ENCODE measurements at places on chromosomes 11 and 22.

- DNase-seq: no peak
Measured at GRCh38 chr11:19173964-19174638, 27.7 kb downstream of the CSRP3 start.

GRCh38 chr11:118547132-118547531 is 16.1 kb downstream of the TMEM25 start:
- no peak for DNase-seq

DNA sequence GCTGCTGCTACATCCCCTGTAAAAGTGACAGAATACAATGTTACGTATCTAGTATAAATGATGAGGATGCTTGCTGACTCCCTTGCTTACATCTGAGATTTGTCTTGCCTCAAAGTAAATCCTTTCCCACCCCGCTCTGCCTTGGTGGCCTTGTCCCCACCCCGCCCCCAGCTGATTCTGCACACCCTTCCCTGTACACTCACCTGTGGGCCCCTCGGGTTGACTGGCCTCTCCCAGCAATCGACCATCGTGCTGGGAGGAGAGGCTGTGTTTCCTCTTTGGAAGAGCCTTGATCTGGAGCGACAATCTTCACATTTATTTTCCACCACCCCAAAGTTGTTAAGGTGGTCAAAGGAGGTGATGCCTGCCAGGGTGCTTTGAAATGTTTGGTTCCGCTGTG is 249.4 kb downstream of the TBC1D22A start:
- no peak for DNase-seq

GRCh38 chr22:37330200-37331033 is 48.1 kb downstream of the CYTH4 start:
- peak; percentile 41 for DNase-seq

DNA sequence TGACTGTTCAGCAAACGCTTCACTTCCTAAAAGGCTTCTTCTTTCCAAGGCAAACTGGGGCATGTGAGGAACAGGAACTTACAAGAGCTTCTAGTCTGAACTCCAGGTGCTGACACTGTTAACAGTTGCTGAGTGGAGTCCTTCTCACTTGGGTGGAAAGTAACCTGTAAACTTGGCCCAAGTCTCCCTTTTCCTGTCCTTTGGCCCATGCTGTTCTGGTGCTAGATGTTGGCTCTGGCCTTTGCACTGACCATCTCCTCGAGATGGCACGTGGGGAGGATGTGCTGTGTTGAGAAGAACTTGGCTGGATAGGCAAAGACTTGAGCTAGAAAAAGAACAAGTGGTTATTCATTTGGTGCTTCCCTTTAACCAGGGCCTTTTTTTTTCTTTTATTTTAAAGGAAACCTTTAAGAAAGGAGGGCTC is 53.6 kb downstream of the PTPRJ start:
- DNase-seq: no peak

GRCh38 chr11:20881328-20882079 is 212.1 kb downstream of the NELL1 start:
- no peak for DNase-seq

- DNase-seq: no peak
Measured at GRCh38 chr22:35842519-35842913, 124.8 kb downstream of the APOL5 start.

- DNase-seq: no peak
Measured at GRCh38 chr11:64875369-64876228, 2.8 kb downstream of the EHD1 start.

GRCh38 chr11:128664317-128664716 is 29.6 kb upstream of the FLI1 start:
- no peak for DNase-seq

- DNase-seq: no peak
Measured at GRCh38 chr11:88695689-88696414, 358.3 kb upstream of the CTSC start.

- no peak for DNase-seq
Measured at GRCh38 chr11:98230678-98231077, 790.1 kb upstream of the CNTN5 start.

- DNase-seq: no peak
Measured at GRCh38 chr11:126808296-126808695, 192.3 kb downstream of the KIRREL3 start.

DNA sequence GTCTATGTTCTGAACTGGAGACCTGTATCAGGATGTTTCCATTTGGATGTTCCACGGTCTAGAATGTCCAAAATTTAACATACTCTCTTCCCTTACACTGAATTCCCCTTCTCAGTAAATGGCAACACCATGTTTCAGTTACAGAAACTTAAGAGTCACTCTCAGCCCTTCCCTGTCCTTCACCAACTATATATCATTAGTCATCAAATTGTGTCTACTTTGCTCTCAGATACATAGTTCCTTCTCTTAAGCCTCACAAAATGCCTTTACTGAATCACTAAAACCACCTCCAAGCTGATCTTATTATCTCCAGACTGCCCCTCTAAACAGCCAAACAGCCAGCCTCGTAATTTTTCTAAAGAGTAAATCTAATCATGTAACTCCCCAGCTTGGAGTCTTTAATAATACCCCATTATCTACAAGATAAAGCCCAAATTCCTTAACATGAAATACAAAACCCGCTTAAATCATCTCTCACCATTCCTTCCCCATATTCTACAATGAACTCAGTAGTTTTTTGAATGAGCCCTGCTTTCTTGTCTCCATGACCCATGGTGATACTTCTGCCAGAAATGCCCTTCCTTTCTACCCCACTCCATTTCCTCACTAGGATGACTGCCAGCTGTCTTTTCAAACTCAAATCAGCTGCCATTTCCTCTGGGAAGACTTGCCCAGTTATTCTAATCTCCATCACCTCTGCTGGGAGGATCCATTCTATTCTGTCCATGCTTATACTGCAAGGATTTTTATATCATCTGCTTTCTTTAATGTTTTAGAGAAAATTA is 102.7 kb upstream of the ARHGAP42 start:
- DNase-seq: no peak

GRCh38 chr11:19670030-19670791 is 42.4 kb upstream of the NAV2 start:
- no peak for DNase-seq

- no peak for DNase-seq
Measured at GRCh38 chr11:106553304-106553703, 465.0 kb downstream of the GUCY1A2 start.

DNA sequence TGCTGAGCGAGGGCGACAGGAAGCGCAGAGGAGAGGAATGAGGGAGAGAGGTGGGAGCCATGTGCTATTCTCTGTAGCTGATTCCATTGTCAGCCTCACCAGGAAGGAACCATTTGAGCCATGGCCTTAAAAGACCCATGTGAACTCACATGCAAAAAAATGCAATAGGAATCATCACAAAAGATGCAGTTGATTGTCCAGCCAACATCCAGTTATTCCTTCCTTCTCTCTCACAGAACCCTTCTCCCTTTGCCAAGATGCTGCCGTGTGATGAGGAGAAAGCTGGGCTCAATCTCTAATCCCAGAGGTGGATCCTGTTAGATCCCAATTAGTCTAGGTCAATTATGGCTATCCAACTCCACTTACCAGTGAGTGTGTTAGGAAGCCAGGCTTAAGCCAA is 58.2 kb upstream of the RRAS2 start:
- no peak for DNase-seq

GRCh38 chr11:116199182-116199581 is 573.6 kb downstream of the BUD13 start:
- DNase-seq: no peak
